Activated naive CD8-positive, alpha-beta T cell treated with anti-CD3 and anti-CD28 coated beads, Interleukin-2, amount 10 ng/mL, durations not matched to agents 7 days and 5 days (primary cell): ENCODE measurements at places on chromosomes 2 and 18.
A peak's percentile ranks its signal among the peaks of the same experiment; 100 is the strongest.

DNA sequence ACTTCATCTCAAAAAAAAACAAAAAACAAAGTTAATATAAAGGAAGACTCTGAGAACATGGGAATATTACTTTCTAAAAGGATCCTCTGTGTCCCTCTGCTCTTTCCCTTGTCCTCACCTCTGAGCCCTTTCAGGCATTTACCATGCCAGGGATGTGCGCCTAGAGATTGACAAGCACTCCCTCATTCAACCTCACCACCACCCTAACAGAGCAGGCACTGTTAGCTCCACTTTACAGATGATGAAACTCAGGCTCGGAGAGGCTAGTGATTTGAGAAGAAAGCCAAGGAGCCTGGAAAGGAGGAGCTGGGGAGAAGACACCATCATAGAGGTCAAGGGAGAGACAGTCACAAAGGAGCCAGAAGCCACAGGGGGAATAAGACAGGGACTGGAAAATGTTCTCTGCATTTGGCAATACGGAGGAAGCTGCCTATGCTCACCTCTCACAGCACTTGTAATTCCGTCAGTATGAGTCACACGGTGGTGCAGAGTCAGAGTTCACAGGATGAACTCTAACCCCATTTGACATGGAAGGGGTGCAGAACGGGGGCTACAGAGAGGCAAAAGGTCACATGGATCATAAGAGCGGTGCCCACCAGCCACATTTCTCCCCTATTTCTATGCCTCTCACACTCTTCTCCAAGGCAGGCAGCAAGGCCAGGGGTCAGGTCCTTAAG lies 101.8 kb upstream of the NFU1 start:
- DNase-seq = no peak

GRCh38 chr2:111662039-111662770 lies 221.8 kb downstream of the ANAPC1 start:
- no peak for DNase-seq

DNA sequence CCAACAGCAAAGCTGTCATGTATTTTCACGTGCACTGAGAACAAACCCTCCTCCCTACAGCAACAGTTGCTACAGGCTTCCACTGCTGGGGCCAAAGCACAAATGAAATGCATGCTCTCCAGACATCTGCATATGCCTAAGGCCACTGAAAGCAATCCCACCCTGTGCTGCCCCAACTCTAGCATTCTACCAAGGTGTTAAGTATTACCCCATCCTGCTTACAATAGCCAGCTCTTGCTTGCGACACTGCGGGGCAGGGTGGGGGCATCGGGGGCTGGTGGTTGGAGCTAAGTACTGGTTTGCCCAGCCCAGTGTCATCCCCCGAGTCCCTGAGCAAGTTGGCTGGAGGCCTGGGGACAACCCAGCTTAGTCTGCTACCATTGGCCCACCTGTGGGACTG lies 742.5 kb downstream of the TDRD15 start:
- no peak for DNase-seq

GRCh38 chr2:67650291-67651133 lies 253.4 kb downstream of the ETAA1 start:
- no peak for DNase-seq

DNA sequence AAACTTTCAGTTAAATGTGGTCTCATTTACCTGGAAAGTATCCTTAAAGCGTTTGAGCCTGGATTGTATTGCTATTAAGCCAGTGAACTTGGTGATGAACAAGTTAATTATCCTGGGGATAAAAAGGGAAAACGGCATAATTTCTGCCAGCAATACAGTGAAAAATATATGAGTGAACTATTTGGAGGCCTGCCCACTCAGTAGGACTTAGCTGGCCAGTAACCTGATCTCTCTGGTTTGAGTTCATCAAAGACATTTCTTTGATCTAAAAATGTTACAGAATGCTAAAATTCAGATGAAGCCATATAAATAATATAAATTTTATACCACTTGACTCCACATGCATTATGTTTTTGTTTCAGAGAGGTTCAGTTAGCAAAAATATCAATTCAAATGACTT lies 241.1 kb upstream of the VWC2L start:
- DNase-seq = no peak

GRCh38 chr18:24530630-24531111 lies 70.2 kb downstream of the HRH4 start:
- DNase-seq = no peak

GRCh38 chr2:3839476-3839875 lies 136.1 kb downstream of the DCDC2C start:
- no peak for DNase-seq

- no peak for DNase-seq
Observed at GRCh38 chr2:189116979-189117378, 62.6 kb downstream of the COL5A2 start.

- DNase-seq = no peak
Observed at GRCh38 chr2:160294339-160294803, 94.3 kb upstream of the ITGB6 start.

DNA sequence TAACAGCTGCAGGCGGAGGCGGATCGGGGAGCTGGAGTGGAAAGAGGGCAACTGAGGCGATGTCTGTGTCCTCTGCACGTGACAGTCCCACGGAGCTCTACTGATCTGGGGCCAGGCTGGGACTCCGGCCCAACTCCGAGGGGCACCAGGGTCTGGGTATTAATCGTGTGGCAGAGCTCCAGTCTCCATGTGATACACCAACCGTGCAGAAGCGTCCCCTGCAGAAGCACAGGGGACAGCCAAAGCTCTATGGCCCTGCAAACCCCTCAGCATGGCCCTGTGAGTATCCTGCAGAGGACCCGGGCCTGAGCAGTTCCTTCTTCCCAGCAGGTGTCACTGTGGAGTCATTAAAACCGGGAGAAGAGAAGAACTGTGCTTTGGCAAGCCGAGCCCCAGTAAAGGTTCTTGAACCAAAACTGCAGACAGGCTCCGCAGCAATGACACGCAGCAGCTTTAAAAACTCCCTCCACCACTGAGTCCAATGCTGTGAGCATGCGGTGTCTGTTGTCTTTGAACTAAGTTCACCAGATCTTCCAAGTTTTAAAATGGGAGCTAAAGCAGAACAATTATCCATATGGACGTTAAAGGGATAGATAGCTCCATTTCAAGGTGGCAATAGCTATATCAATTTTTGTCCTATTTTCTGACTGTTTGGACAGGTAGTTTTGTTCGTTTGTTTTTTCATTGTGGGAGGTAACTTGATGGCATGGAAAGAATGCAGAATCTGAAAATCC lies 79.4 kb downstream of the TMEM182 start:
- DNase-seq = peak; percentile 32

- no peak for DNase-seq
Observed at GRCh38 chr2:11949732-11950523, 203.5 kb downstream of the LPIN1 start.

- no peak for DNase-seq
Observed at GRCh38 chr2:101534149-101534611, 59.3 kb upstream of the RFX8 start.

DNA sequence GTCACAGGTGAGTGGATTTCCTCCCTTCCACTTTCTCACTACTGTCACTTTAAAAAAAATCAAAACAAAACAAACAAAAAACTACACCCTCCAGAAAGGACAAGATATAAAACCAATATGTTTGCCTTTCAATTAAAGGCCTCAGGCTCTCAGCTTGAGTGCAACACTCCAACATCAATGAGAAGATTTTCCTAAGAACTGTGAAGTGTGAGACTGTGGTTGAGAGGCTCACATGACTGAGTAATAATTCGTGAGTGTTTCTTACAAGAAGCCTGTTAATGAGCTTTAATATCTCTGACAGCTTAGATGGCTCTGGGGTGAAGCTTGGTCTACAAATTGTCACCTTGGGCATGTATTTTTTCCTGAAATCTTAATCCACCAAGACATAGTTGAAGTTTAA lies 216.1 kb downstream of the ETAA1 start:
- DNase-seq = no peak

- DNase-seq = no peak
Observed at GRCh38 chr2:159129269-159129668, 157.2 kb downstream of the WDSUB1 start.

GRCh38 chr18:48752928-48753327 lies 197.8 kb downstream of the SMAD7 start:
- DNase-seq = no peak
